Astrocyte of the hippocampus (primary cell): ENCODE measurements at places on chromosomes 6 and 20.

GRCh38 chr20:16844406-16844805, 96.2 kb downstream of the OTOR start:
- no peak for DNase-seq

DNA sequence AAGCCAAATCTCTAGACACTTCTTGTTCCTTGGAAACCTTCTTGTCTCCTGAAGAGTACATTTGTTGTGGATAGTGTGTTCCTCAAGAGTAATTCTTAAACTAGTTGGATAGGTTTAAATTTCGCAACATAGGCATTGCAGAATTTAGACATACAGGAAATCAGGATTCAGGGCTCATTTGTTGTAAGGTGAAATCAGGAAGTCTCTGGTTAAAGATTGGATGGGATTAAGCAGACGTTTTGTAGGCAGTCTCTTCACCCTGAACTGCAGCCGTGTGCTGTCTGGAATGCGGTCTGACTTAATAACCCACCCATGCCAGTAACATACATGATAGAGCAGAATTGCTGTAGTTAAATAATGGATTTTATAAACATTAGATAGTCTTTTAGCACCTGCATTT, 21.7 kb downstream of the HIVEP1 start:
- no peak for DNase-seq

DNA sequence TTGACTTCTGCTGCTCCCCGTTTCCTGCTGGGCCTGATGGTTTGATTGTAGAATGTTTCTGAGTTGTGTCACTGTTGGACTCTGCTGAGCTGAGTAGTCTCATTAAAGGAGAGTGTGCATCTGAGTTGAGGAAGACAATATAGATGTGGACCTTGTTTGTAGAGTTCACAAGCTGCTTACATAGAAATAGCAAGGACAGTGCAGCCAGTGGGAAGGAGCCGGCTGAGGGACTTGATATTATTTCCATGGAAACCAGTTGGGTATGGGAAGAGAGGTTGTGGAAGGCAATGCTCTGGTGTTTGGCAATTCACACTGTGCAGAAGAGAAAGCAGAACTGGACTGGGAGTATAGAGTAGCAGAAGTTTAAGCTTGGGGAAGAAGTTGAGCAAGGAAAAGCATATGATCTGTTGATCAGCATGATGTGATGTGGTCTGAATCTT, 14.8 kb downstream of the IGF2R start:
- DNase-seq: no peak

GRCh38 chr6:6251555-6252280, 68.7 kb downstream of the F13A1 start:
- DNase-seq: no peak

GRCh38 chr6:56364431-56364826, 117.0 kb upstream of the COL21A1 start:
- DNase-seq: no peak

DNA sequence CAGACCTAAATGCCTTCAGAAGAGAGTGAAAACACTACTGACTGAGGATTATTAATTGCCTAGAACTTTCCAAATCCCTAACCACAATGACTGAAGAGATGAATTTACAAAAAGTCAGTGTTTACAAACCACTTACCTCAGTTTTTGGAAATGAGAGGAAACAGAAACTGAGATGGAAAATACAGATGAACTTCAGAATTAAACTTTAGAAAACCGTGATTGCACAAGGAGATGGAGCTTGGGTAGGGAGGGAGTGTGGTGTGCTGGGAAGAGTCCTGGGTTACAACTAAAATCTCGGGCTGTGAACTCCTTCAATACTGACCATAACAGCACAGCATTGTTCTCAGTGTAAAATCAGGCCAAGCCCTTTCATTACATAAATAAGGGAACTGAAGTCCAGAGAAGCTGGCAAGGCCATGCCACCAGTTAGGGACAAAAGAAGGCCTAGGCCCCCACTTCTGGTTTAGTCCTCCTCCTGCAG, 4.0 kb downstream of the ELMO2 start:
- peak; percentile 32 for DNase-seq

DNA sequence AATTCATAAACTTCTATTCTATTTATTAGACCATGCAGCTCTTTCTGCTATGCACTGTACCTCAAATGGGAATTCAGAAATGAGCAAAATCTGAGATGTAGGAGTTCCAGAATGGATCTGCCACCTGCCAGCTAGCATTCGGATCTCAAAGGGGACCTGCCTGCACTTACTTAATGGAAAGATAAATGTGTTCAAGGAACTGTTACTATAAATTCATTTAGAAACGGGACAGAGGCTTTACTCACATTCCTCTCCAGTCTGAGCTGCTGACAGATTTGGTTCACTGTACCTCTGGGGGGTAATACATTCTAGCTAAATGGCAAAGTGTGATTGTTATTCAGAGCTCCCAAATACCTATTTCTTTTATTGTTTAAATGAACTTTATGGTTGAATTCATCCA, 384.1 kb downstream of the GRIK2 start:
- peak; percentile 11 for DNase-seq
